ENCODE measurements at places on chromosomes 16 and 17.

DNA sequence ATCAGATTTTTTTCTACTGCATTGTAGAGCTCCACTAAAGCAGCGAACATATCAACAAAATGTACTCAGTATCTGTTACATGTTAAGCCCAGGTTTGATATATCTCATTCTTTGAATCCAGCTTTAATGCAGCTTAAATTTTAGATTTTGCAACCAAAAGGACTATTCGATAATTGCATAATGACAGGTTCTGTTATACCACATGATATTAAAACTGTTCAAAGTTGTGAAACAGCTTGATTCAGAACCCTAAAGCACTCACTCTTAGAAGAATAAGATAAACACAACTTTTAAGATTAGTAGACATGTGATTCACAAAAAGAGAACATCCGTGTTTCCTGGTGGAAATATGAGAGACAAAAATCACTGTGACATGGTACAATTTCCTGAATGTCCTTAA lies 427.9 kb downstream of the CDH11 start:
- DNase-seq = no peak

GRCh38 chr17:4987767-4988567 lies 492 bp upstream of the CAMTA2 start:
- DNase-seq = no peak

DNA sequence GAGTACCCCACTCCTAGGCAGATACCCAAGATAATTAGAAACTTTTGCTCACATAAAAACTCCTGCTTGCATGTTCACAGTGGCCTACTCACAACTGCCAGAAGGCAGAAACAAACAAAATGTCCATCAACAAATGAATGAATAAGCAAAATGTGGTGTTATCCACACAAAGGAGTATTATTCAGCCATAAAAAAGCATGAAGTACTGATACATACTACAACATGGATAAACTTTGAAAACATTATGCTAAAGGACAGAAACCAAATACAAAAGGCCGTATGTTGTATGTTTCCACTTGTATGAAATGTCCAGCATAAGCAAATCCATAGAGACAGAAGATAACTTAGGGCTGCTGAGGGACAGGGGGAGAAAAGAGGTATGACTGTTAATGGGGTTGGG lies 1.9 kb downstream of the HSDL1 start:
- DNase-seq = no peak

DNA sequence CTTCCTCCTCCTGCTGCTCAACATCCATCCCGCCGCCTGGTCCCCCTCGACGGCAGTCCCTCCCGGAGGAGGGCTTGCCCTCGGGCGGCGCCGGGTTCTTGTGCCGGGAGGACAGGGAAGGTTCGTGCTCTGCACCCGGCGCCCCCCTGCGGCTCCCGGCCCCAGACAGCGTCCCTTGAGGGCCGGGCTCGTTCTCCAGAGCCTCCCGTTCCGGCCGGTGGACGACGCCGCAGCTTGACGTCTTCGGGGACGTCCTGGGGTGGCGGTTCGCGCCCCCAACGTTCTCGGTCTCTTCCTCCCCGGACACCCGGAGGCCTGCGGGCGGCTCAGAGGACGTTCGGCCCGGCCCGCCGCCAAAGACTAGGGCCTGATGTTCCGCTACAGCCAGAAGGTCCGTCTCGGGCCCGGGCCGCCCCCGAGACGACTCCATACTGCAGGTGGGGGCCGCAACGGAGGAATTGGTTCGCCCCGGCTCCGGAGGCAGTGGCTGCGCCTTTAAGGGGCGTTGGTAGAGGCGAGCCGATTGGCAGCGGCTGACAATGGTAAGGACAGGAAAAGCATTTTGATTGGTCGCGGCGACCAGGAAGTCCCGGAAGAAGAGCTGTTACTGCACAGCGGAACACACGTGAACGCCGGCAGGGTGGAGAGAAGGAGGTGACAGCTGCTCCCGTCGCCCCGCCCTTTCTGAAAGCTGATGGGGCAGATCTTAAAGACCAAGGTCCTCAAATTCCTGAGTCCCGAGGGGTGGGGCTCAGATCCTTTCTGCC lies at the start of gene BORCS6:
TSS of gene BORCS6 (minus strand) at position 470 of the 767 bp plus-strand sequence. CDS start at position 430, 40 bp downstream.
- DNase-seq = peak; percentile 93

DNA sequence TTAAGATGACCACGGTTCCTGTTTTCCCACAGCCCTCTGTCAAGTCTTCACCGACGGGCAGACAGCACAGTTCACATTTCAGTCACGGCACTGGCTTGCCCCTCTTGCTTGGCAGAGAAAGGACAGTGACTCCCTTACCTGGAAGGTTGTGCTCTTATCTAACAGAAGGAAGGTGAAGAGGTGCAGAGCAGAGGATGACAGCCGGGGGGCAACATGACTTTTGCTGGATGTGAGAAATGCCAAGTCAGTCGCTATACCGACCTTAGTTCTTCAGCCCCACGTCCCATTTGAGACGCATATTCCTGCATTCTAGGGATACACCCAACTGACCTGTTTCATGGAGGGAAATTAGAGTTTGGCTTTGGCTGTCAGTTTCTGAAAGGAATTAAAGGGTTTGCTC lies 492.3 kb downstream of the NPIPA7 start:
- DNase-seq = no peak

All from GM04503 (cell line).